ENCODE measurements at places on chromosomes 2 and 18. TPM values are rescaled to one million over a fixed set of nuclear protein-coding genes. Genes with fewer than 3 reads are reported as not detected.
A peak's percentile ranks its signal among the peaks of the same experiment; 100 is the strongest.

Gene DNAJC5G
- total RNA-seq = not detected

Gene SOWAHC
- 0.92 TPM for total RNA-seq

Gene SFTPB
- not detected for total RNA-seq

Gene ITPRIPL1
- total RNA-seq = 0.75 TPM

Gene COL4A4
- 5.8 TPM for total RNA-seq

Gene CHRND
- 97.0 TPM for total RNA-seq

Gene CCDC74B
- not detected for total RNA-seq

Gene MAP2
- 1.9 TPM for total RNA-seq

Gene CPO
- 0.29 TPM for total RNA-seq

Gene PLGLB2
- total RNA-seq = 0.81 TPM

Gene GAL3ST2
- not detected for total RNA-seq

Gene SH2D6
- not detected for total RNA-seq

Gene SPATA3
- total RNA-seq = not detected

DNA sequence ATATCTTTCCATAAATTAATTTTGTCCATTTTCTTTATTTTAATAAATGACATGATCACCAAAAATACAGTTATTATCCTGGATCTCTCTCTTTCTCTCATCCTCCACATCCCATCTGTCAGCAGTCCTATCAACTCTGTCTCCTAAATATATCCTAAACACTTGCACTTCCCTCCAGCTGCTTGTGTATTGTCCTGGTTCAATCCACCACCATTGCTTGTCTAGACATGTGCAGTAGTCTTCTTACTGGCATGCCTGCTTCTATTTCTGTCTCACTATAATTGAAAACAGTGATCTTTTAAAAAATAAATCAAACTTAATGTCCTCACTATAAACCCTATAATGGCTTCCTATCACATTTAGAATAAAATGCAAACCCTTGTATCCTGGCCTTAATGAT lies 2168.6 kb upstream of the PIK3C3 start:
- no peak for DNase-seq

- DNase-seq = no peak
These were observed 65.3 kb upstream of the CCDC85A start for GRCh38 chr2:56118474-56118873.

- no peak for DNase-seq
These were observed 258.0 kb downstream of the MYCN start for GRCh38 chr2:16198166-16198912.

DNA sequence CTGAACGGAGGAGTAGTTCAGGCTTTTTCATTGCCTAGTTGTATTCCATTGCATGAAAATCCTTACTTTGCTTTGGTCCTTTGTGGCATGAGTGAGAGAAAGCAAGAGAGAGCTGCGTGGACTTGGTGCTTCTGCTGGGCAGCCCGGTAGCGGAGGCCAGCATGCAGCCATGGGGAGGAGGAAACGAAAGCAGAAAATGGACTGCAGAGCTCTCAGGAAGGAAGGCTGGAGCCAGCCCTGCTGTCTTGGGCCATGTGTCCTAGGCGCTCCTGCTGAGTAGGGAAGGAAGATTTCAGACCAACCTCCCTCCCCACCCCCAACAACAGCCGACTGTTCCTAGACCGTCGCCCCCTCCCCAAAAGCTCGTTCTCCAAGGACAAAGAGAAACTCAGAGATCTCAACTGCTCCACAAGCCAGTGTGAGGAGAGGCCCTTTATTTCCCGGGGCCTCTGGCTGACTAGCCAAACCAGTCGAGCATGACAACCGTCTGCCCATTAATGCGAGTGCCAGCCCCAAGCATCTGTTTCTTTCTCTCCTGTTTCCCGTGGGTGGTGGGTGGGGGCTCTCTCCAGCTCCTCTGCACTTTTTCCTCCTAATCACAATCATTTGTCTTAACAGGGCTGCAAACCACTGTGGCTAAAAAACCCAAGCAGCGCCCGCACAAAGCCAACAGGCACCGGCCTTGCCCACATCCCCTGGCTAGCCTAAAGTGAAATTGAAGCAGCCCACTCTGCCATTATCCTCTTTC lies 66.8 kb upstream of the FZD7 start:
- no peak for DNase-seq

DNA sequence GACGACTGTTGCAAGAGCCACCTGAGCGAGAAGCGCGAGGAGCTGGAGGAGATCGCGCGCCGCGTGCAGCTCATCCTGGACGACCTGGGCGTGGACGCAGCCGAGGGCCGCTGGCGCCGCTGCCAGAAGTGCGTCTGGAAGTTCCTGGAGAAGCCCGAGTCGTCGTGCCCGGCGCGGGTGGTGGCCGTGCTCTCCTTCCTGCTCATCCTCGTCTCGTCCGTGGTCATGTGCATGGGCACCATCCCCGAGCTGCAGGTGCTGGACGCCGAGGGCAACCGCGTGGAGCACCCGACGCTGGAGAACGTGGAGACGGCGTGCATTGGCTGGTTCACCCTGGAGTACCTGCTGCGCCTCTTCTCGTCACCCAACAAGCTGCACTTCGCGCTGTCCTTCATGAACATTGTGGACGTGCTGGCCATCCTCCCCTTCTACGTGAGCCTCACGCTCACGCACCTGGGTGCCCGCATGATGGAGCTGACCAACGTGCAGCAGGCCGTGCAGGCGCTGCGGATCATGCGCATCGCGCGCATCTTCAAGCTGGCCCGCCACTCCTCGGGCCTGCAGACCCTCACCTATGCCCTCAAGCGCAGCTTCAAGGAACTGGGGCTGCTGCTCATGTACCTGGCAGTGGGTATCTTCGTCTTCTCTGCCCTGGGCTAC lies 1.2 kb downstream of the KCNF1 start:
- DNase-seq = no peak

- DNase-seq = no peak
These were observed 65.3 kb upstream of the SMAD7 start for GRCh38 chr18:49015886-49016647.

GRCh38 chr2:174704642-174705041 lies 59.6 kb downstream of the CHRNA1 start:
- DNase-seq = no peak

DNA sequence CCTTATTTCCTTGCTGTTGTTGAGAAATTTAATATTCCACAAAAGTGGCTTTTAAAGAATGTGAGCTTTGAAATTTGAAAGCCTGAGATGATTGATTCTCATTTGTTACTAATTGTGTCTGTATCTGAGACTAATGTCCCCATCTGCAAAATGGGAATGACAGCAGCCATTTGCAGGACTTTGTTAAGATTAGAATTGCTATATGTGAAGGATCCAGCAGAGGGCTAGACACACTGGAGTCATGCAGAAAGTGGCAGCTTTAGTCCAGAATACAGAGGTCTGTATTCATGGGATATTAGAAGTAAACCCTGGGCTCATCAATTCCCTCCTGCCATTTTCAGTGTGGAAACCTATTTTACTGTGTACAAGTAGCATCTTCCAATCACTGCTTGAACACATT lies 296.5 kb upstream of the GYPC start:
- DNase-seq = no peak

DNA sequence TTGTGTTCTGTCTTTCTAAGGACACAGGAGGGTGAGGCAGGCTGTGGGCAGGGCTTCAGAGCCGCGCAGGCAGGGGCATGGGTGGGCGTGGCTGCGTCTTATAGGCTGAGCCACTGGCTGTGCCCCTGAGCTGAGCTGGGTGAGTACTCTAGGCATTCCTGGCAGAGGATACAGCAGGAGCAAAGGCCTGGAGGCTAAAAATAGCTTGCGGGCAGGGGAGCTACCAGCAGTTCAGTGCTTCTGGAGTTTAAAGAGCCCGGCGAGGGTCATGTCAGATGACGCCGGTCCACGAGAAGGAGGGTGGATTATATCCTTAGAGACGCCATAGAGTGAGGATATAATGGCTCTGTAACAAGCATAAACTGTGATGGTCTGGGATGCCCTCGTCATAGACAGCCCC lies 31.5 kb upstream of the PDIA6 start:
- DNase-seq = peak; percentile 92

GRCh38 chr2:20915271-20915670 lies 92.4 kb upstream of the LDAH start:
- DNase-seq = no peak

DNA sequence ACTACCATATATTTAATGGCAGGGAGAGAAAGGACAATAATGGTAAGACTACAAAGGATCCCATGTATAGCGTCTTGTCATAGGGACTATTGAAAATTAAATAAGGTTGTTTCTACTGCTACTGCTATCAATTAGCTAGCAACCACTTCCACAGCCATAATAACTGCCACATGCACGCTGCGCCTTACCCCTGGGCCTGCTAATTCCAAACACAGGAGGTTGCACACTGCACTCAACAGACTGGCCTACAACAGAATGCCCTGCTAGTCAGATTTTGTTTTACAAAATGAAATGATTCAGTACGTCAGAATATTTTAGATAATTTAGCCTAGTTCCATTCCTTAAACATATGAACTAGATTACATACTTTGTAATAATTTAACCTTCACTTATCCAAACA lies 121.0 kb upstream of the SMAD7 start:
- no peak for DNase-seq

DNA sequence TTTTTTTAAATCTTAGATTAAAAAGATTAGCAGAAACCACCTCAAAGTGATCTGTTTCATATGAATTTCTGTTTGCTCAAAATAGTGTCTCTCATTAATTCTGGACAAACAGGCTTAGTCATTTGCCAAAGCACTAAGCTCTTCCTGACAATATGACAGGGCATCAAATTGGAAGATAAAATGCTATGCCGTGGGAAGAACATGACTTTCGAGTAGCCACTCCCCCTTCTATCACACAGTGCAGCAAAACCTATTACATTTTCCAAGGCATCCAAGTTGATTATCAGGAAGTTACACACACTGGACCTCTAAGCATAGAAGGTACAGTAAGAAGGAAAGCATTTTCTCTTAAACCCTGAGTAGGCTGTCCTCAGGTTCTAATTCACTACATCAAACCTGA lies 89.5 kb downstream of the STK39 start:
- DNase-seq = no peak

DNA sequence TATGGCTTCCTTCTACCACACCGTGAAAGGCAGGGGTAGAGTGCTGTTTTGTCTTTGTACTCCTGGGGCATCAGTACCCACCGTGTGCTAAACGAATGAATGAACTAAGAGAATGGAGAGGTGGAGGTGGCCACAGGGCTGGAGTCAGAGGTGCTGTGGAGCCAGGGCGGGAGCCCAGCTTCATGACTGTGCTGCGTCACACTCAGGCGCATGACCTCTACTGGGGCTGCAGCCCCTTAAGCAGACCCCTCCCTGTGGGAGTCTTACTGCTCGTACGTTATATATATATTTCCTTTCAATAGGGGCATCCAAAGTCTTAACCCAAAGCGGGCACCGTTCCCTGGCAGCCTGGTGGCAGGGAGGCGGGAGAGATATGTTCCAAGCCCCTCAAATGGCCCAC lies 18.0 kb upstream of the LBH start:
- DNase-seq = no peak

- DNase-seq = no peak
These were observed 23.4 kb downstream of the METTL21A start for GRCh38 chr2:207601774-207602173.

DNA sequence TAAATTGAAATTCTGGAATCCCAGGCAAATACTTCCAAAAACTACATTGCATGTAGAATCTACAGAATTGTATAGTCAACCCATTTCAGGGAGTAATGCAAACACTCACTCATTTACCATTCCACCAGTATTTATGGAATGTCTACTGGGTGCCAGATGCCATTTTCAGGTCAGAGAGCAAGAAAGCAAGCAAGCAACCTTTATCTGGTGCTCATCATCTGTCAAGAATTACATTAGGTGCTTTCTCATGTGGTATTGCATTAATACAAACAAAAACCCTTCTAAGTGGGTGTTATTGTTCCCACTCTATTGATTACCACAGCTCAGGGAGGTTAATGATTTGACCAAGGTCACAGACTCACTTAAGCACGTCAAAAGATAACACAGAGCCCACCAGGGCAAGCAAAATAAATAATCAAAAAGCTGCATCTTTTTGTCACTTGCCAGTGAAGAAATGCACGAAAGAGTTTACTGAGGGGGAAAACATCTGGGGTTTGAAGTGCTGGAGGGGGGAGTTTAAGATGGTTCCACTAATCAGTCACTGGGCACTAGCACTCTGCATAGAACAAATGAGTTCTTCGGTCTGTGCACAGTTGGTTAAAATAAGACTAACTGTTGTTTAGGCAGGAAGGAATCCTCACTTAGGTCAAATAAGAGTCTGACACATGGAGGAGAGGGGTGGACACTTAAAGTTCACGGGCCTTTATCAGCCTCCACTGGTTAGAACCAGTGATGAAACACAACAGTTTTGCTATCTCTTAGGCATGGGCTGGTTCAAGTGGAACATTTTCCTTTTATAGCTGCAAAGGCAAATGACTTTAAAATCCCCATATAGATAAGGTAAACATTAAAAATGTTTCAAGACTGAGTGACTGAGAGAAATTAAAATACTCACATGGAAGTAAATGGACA lies 208.8 kb downstream of the CDH2 start:
- DNase-seq = no peak

DNA sequence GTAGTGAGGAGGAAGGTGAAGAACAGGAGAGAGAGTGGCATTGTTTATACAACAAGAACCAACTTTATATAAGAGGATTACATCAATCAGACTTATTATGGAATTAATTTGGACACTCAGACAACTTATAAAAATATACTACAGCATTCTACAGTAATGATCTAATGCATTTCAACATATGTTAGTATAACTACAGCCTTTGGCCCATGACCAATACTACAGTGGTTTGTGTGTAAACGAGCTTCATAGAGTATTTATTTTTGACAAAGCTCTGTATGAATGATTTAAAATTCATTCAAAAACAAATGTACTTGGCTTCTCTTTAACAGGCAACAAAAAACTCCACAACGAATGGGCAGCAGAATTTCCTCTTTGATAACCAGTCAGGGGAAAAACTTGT lies 72.8 kb downstream of the ZNF521 start:
- no peak for DNase-seq

GRCh38 chr2:219057709-219058540 lies 2.8 kb downstream of the IHH start:
- peak; percentile 36 for DNase-seq

DNA sequence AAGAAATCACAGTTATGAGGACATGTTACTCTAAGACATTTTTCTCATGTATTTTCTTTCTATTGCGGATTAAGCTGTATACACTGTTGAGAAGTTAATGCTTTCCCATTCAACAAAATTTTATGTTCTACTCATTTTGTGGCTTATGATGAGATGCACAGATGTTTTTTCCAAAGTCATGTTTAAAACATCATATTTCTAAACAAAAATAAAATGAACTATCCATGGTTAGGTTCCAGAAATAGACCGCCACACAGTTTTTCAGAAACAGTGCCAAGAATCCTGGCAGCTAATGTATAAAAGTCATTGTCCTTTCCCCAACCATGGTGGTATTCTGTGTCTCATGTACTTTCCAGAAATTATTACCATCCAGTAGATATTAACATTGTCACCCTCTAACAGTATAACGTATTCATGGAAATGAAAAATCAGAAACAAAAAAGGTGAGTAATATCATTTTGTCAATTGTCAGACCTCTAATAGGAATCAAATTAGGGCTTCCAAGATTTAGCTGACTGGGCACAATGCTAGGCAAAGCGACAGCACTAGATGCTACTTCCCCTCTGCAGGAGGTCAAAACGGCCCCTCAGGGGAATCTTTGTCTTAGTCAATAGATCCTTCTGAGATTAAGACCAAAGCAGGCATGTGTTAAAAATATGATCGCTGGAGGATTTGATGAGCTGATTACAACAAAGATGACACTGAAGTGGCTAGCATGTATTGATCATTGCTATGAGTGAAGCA lies 54.4 kb upstream of the ZNF397 start:
- DNase-seq = no peak

All from gastrocnemius medialis (tissue), 4 donors.